Karpas-422 (cell line): ENCODE measurements at places on chromosomes 16 and 17. TPM values are rescaled to one million over a fixed set of nuclear protein-coding genes. Genes with fewer than 3 reads are reported as not detected.
A peak's percentile ranks its signal among the peaks of the same experiment; 100 is the strongest.

- DNase-seq, result no peak
These were observed 2.5 kb upstream of the PYY start for GRCh38 chr17:43956222-43956621.

- DNase-seq, result no peak
These were observed 111.9 kb downstream of the GSG1L start for GRCh38 chr16:27951489-27952120.

The HSPB9 gene
- total RNA-seq, result 0.29 and 0.37 TPM in 2 replicates

The TSPOAP1 gene
- 7.8 and 14.0 TPM in 2 replicates for total RNA-seq

The WNT3 gene
- 1.2 and 2.0 TPM in 2 replicates for total RNA-seq

DNA sequence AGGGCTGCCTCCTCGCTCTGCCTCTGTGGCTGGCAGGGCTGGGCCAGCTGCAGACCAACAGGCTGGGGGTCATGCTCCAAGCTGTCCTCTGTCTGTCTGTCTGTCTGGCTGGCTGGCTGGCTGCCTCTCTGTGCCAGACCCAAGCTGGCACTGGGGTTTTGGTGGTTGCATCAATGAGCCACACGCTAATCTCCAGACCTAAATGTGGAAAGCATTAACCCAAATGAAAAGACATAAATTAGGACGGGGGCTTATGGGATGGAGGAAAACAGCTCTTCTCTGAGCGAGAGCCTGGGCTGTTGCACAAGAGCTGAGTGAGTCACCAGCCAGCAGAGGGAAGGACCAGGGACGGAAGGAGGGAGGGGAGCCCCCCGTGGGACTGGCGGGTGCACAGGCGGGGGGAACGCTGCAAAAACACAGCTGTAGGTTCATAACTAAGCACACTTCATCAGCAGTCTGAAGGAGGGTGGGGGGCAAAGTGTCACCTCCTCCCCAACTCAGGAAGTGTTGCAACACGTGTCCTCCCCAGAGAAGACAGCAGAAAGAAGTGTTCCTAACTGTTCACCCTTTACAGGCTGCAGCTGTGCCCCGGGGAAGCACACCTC, 83.4 kb downstream of the GAS7 start:
- peak; percentile 99 for DNase-seq

DNA sequence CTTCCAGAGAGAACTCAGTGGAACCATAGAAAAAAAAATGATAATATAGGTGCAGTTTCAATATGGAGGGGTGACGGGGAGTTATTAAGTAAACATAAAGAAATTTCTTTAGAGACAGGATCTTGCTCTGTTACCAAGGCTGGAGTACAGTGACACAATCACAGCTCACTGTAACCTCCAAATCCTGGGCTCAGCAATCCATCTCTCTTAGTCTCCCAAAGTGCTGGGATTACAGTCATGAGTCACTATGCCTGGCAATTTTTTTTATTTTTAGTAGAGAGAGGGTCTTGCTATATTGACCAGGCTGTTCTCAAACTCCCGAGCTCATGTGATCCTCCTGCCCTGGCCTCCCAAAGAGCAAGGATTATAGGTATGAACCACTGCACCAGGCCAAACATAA, 48.8 kb downstream of the NLRC5 start:
- DNase-seq, result no peak
